Osteoblast (primary cell): ENCODE measurements at places on chromosomes 5 and 9.

DNA sequence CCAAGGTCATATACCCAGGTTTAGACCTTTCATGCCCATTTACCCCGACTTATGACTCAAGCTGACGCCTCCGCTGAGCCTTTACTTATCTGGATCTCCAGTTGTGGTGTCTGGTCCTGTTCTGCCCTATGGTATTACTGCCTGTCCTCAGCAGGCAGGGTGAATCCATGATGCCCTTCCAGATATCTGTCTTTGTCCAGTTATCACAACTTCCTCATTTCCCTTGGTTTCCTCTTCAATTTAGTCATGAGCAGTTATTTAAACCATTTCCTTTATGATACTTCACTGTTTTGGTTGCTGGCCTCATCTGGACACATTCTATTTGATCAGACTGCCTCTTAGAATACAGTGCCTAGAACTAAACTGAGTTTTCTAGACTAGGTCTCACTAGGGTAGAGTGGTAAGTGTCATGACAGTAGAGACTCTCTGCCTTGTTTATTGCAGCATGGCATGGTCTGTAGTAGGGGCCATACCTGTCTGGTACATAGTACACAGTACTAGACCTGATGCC, 93.3 kb downstream of the MELK start:
- no peak for DNase-seq

GRCh38 chr5:69265931-69266330, 31.2 kb downstream of the CDK7 start:
- DNase-seq, result no peak

DNA sequence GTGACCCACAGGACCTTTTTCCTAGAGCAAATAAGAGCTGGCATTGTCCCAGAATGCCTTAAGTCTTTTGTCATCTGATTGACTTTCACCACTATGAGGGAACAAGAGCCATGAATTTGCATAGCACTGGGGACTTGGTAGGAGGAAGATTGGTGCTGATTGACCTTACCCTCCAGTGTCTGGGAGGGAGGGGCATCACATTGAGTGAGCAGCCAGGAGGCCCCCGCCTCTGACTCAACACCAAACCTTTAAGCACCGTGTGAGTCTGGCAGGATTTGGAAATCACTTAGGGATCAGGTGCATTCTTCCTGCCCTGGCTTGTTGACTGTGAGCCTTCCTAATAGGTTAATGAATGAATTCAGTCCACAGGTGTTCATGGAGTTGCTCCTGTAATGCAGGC, 40.7 kb downstream of the WNK2 start:
- DNase-seq, result peak; percentile 64

- DNase-seq, result no peak
Observed at GRCh38 chr5:78568212-78568611, 80.4 kb downstream of the LHFPL2 start.

DNA sequence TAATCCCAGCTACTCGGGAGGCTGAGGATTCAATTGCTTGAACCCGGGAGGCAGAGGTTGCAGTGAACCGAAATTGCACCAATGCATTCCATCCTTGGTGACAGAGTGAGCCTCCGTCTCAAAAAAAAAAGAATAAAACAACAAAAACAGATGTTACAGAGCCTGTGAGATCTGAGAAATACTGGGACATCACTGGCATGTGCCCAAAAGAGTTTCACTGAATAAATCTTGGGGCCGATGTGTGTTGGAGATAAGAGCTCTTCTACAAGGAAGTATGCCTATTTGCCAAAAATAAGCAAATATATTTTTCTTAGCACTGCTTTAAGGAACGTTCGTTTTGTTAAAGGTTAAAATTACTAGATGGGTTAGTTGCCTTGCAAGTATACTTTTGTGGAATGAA, 55.1 kb downstream of the KIAA1958 start:
- DNase-seq, result no peak

- DNase-seq, result no peak
Observed at GRCh38 chr5:55481293-55481855, 53.4 kb downstream of the PLPP1 start.

- no peak for DNase-seq
Observed at GRCh38 chr9:101639311-101639710, 44.5 kb upstream of the PPP3R2 start.

DNA sequence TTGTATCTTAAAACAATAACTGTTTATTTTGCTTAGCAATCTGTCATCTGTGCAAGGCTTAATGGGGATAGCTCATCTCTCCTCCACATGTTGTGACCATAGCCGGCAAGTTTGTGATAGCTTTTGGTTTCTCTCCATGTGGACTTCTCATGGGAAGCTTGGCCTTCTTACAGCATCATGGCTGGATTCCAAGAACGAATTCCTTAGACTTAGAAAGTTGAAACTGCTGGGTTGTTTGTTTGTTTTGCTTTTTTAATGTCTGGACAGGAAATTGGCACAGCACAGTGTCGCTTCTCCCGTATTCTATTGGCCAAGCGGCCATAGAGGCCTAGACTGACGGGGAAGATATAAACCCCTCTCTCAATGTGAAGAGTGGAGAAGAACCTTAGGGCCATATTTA, 61.0 kb upstream of the PRDM9 start:
- DNase-seq, result no peak
